ENCODE measurements at places on chromosomes 13 and 19.

DNA sequence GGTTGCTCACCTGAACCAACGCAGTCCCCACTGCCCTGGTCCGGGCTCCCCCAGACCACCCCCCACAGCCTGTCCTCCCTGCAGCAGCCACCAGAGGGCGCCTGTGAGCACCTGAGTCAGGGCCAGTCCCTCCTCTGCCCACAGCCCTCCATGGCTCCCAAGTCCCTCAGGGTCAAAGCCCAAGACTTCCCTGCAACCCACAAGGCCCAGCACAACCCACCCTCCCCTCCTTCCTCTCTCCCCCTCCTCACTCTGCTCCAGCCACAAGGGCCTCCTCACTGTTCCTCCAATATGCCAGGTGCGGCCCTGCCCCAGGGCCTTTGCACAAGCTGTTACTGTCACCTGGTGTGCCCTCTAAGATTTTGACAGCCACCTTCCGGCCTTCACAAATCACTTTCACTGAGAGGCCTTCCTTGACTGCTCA, 10.9 kb downstream of the GNA15 start:
- no peak for DNase-seq

- DNase-seq: peak; percentile 10
These were observed 24.3 kb downstream of the ANKRD10 start for GRCh38 chr13:110890279-110891165.

- DNase-seq: peak; percentile 12
These were observed 3.3 kb downstream of the CSNK1G2 start for GRCh38 chr19:1944088-1944915.

GRCh38 chr13:78298657-78299056, 304.7 kb downstream of the POU4F1 start:
- DNase-seq: no peak

DNA sequence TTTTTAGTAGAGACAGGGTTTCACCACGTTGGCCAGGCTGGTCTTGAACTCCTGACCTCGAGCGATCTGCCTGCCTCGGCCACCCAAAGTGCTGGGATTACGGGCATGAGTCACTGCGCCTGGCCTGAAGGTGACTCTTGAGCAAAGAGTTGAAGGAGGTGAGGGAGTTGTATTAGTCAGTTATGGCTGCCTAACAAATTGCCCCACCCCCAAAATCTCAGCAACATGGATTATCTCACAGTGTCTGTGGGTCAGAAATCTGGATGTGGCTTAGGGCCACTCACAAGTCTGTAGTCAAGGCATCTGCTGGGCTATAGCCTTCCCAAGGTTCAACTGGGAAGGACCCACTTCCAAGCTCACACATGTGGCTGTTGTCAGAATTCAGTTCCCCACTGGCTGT, 52.8 kb upstream of the ADGRE5 start:
- DNase-seq: no peak
